ENCODE measurements at places on chromosomes 7 and 10. TPM values are rescaled to one million over a fixed set of nuclear protein-coding genes. Genes with fewer than 3 reads are reported as not detected.

The NUTM2A gene
- total RNA-seq = 0.48 TPM

The LLCFC1 gene
- total RNA-seq = not detected

The CCL24 gene
- not detected for total RNA-seq

The CYP3A7 gene
- 0.56 TPM for total RNA-seq

The CROT gene
- total RNA-seq = 11.2 TPM

The HMX3 gene
- not detected for total RNA-seq

The KIF11 gene
- total RNA-seq = 0.95 TPM

The CLRN3 gene
- total RNA-seq = not detected

The INMT gene
- 156 TPM for total RNA-seq

The TEX47 gene
- not detected for total RNA-seq

The NRP1 gene
- 223 TPM for total RNA-seq

The OR2A42 gene
- not detected for total RNA-seq

Measured in omental fat pad (tissue), 4 donors.